ENCODE measurements at places on chromosomes 4 and X. TPM values are rescaled to one million over a fixed set of nuclear protein-coding genes. Genes with fewer than 3 reads are reported as not detected.

GRCh38 chrX:134997646-134998045 lies 6.9 kb downstream of the SMIM10 start:
- no peak for DNase-seq
- peaks cover 4% of the 10 kb centered on the region for H3K4me1 ChIP-seq
- no peak overlapping the region for H3K4me3 ChIP-seq
- H3K36me3 ChIP-seq: no peaks in the 10 kb centered on the region
- H3K27me3 ChIP-seq: peaks cover 3% of the 10 kb centered on the region

- H3K27ac ChIP-seq: no peak overlapping the region
- H3K36me3 ChIP-seq: no peaks in the 10 kb centered on the region
- H3K4me3 ChIP-seq: no peak overlapping the region
- no peaks in the 10 kb centered on the region for H3K27me3 ChIP-seq
Measured at GRCh38 chrX:125236955-125237354, 82.7 kb upstream of the TEX13C start.

Gene CFAP99
- not detected for total RNA-seq

DNA sequence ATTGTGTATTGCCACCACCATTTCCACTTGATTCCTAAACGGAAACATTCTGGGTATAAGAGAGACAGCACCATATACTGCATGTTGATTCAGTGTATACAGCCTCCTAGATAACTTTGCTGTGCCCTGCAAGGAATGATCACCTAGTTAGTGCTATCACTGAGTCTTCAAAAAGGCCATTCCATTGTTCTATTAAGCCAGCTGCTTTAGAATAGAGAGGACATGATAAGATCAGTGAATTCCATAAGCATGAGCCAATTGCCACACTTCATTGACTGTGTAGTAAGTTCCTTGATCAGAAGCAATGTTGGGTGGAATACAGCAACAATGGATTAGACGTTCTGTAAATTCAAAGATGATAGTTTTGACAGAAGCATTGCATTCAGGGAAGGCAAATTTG lies 1047.3 kb downstream of the PCDH18 start:
- H3K4me3 ChIP-seq: no peak overlapping the region
- no peaks in the 10 kb centered on the region for H3K27me3 ChIP-seq
- no peaks in the 10 kb centered on the region for H3K36me3 ChIP-seq
- no peaks in the 10 kb centered on the region for H3K4me1 ChIP-seq
- no peak overlapping the region for H3K27ac ChIP-seq
- DNase-seq: no peak

Gene HHIP
- total RNA-seq: not detected

DNA sequence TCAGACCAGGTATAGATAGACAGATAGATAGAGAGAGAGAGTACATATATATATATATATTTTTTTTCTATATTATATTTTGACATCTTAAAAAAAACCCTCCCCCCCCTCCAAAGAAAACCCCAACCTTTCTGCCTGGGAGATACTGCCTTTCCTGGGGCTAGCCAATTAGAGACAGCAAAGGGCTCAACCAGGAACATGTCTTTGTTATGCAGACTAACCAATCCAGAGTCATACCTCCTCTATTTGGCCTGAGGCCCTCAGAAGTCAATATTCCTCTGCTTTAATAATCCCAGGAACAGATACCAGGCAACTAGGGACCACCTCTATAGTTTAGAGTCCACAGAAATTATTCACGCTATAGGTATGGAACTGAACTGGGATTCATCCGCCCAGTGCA lies 135.6 kb upstream of the MAD2L1 start:
- no peak overlapping the region for H3K27ac ChIP-seq
- no peaks in the 10 kb centered on the region for H3K36me3 ChIP-seq
- no peak for DNase-seq
- no peak overlapping the region for H3K4me3 ChIP-seq
- H3K4me1 ChIP-seq: no peaks in the 10 kb centered on the region

- H3K4me3 ChIP-seq: no peak overlapping the region
- peaks cover 5% of the 10 kb centered on the region for H3K4me1 ChIP-seq
- peaks cover 21% of the 10 kb centered on the region for H3K27me3 ChIP-seq
- no peak for DNase-seq
- H3K36me3 ChIP-seq: no peaks in the 10 kb centered on the region
Measured at GRCh38 chr4:20248155-20248558, 3.5 kb upstream of the SLIT2 start.

DNA sequence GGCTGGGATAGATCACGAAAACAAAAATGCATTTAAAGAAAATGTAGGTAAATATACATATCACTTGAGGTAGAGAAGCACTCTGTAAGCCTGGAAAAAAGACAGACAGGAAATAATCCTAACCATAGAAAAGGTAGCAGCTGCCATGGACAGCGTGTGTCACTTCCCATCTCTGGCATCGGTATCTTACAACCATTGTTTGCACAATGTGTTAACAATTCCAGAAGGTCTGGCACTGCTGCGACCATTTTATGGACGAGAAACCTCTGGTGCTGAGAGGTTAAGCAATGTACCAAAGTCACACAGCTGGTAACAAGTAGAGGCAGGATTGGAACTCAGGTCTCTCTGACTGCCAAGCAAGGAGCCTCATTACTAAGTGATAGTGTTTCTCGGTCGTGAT lies 1.7 kb upstream of the MTNR1A start:
- no peak overlapping the region for H3K4me3 ChIP-seq
- no peaks in the 10 kb centered on the region for H3K4me1 ChIP-seq
- H3K27me3 ChIP-seq: peaks cover 14% of the 10 kb centered on the region
- H3K27ac ChIP-seq: no peak overlapping the region
- H3K36me3 ChIP-seq: peaks cover 3% of the 10 kb centered on the region
- no peak for DNase-seq

Gene SLC30A9
- total RNA-seq: 30.9 TPM

DNA sequence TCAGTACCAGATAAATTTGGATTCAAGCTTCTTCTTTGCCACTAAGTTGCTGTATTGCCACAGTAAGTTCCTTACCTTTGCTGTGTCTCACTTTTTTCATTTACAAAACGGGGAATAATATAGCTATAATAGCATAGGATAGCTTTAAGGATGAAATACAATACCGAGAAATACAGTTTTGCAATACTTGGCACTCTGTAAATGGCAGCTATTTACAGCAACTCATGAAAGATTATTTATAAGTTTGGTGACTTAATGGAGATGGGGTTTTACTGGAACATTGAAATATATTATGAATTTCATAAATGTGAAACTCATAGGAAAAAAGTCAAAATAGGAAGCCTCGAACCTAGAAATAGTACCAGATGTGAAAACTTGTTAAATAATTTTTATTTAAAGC lies 27.6 kb downstream of the ANXA10 start:
- DNase-seq: no peak
- H3K4me1 ChIP-seq: no peaks in the 10 kb centered on the region
- H3K4me3 ChIP-seq: no peak overlapping the region
- no peak overlapping the region for H3K27ac ChIP-seq
- H3K27me3 ChIP-seq: peaks cover 2% of the 10 kb centered on the region

DNA sequence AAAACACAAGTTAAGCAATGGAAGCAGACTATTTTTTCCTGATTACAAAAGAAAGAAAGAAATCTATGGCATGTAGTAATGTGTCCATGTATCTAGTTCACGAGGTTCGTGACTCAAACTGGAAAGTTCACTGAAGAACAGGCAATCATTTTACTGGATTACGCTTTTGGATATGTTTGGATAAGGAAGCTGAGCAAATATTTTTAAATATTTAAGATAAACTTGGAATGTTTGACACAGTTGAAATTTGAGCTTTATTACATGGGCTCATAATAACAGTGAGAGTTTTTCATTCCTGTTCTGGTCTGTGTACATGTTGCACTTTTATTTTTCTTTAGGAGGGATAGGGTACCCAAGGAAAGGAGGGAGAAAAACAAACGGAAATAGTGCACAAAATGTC lies 244.2 kb upstream of the GK2 start:
- DNase-seq: no peak
- H3K4me1 ChIP-seq: no peaks in the 10 kb centered on the region
- H3K36me3 ChIP-seq: no peaks in the 10 kb centered on the region

GRCh38 chrX:73214426-73215094 lies at the start of gene NAP1L2:
Gene NAP1L2, minus strand, starts transcription at chrX:73214851. Its CDS starts 359 bp downstream, at chrX:73214492.
- H3K27me3 ChIP-seq: peaks cover 6% of the 10 kb centered on the region
- peak within 1 kb of the TSS; percentile 80 for H3K4me3 ChIP-seq
- H3K27ac ChIP-seq: peak within 1 kb of the TSS; percentile 76

DNA sequence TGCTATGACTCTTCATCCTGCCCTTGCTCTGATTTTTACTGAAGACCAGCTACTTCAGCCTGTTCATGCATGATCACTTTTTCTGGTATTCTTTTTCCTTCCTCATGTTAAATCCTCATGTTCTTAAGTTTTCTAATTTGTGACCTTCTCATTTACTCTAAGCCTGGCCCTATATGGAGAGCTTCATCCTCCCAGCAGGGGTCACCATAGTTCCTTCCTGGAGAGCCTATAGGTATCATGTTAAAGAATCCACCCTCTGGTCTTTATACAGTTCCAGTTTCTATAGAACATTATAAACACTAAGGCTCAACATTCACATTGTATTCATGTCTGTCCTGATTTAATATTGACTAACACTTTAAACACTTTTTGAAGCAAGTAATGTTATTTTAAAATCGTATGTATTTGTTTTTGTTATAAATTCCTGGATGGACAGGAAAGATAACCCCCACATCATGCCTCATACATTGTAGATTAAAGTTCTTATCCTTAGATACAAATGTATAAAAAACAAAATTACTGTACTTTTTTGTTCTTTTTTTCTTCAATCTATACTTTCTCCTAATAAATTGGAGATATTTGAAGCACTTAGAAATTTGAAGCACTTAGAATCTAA lies 53.8 kb upstream of the OTUD4 start:
- no peak overlapping the region for H3K27ac ChIP-seq
- H3K4me1 ChIP-seq: no peaks in the 10 kb centered on the region
- H3K4me3 ChIP-seq: no peak overlapping the region
- H3K27me3 ChIP-seq: peaks cover 13% of the 10 kb centered on the region
- DNase-seq: peak; percentile 63
- no peaks in the 10 kb centered on the region for H3K36me3 ChIP-seq

Gene PCSK1N
- total RNA-seq: not detected

- H3K27ac ChIP-seq: no peak overlapping the region
- H3K27me3 ChIP-seq: peaks cover 3% of the 10 kb centered on the region
- no peaks in the 10 kb centered on the region for H3K36me3 ChIP-seq
- no peak overlapping the region for H3K4me3 ChIP-seq
Measured at GRCh38 chr4:86615501-86615900, 21.4 kb downstream of the PTPN13 start.

DNA sequence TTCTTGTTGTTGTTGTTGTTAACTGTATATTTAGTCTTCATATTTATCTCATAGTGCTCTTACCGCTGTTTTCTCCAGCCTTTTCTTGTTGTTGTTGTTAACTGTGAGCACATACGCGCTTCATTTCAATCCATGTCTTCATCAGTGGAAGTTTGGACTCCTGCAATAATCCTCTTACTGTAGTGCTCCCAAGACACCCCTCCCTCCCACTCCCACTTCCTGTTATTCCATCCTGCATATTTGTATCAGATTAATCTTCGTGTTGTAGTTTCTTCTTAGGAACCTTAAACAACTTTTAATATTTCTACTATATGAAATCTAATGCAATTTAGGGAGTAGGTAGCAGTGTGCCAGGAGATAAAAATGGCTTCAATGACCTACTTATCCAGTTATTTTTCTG lies 674.8 kb downstream of the RAPGEF2 start:
- no peaks in the 10 kb centered on the region for H3K27me3 ChIP-seq
- H3K4me1 ChIP-seq: no peaks in the 10 kb centered on the region
- DNase-seq: no peak
- no peak overlapping the region for H3K4me3 ChIP-seq

DNA sequence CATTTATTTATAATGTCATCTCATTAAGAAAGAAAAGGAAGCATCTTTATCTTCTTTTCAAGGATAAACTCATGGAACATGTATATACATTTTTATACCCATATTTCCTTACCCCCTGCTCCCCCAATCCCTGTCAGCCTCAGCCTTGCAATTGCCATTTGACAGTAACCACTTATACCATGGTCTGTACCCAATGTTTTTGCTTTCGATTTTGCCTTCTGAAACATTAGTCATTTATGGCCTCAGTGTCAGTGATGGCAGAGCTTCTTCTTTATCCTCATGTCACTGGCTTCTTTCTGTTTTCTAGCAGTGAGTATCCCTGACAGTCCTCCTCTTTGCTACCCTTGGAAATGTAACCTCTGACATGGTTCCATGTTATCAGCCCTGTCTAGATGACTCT lies 228.4 kb downstream of the SPRY1 start:
- DNase-seq: no peak
- peaks cover 15% of the 10 kb centered on the region for H3K36me3 ChIP-seq
- no peak overlapping the region for H3K4me3 ChIP-seq
- H3K27me3 ChIP-seq: no peaks in the 10 kb centered on the region
- H3K27ac ChIP-seq: peak overlapping the region; percentile 35

DNA sequence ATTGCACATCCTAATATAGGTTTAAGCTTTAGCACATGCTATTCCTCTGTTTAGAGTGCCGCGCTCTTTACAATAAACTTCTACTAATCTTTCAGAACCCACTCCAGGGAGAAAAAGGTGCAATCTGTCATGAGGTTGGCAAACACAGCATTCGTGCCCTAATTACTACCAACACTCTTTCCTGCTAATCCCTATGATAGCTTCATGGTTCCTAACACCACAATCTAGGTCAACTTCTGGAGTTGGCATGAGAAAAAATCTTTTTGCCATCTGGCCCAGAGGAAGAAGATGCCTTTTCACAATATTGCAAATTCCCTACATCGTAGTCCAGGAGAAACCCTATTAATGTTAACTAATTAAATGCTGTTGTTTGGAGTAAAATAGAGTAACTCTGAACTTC lies 39.6 kb downstream of the TMA16 start:
- no peaks in the 10 kb centered on the region for H3K27me3 ChIP-seq
- peaks cover 9% of the 10 kb centered on the region for H3K36me3 ChIP-seq
- H3K27ac ChIP-seq: no peak overlapping the region
- no peak for DNase-seq

Gene STBD1
- total RNA-seq: 1.5 TPM

DNA sequence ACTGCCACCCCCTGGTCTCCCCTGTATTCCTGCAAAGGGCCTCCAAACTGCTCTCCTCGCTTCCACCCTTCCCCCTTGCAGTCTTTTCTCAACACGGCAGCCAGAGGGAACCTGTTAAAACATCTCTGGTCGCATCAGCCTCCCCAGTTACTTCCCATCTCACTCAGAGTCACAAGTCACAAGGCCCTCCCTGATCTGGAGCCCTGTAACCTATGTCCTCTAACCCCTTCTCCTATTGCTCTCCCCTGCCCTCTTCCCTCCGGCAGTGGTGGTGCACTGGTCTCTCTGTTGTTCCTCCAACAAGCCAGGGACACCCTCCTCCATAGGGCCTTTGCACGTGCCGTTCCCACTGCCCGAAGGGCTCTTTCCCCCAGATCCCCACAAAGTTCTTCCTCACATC lies 73.2 kb downstream of the SH3KBP1 start:
- H3K27ac ChIP-seq: peak overlapping the region; percentile 67
- peaks cover 59% of the 10 kb centered on the region for H3K4me1 ChIP-seq
- H3K36me3 ChIP-seq: peaks cover 11% of the 10 kb centered on the region
- no peaks in the 10 kb centered on the region for H3K27me3 ChIP-seq
- no peak overlapping the region for H3K4me3 ChIP-seq

GRCh38 chrX:22314211-22314610 lies 41.5 kb downstream of the CBLL2 start:
- no peaks in the 10 kb centered on the region for H3K4me1 ChIP-seq
- H3K36me3 ChIP-seq: no peaks in the 10 kb centered on the region
- H3K27me3 ChIP-seq: no peaks in the 10 kb centered on the region
- H3K27ac ChIP-seq: no peak overlapping the region

GRCh38 chr4:1393866-1394265 lies 12.4 kb downstream of the NKX1-1 start:
- no peak for DNase-seq
- H3K27me3 ChIP-seq: no peaks in the 10 kb centered on the region
- no peaks in the 10 kb centered on the region for H3K4me1 ChIP-seq
- no peak overlapping the region for H3K4me3 ChIP-seq
- no peak overlapping the region for H3K27ac ChIP-seq
